Fibroblast of skin of left biceps (primary cell): ENCODE measurements at places on chromosomes 6 and 20.
A peak's percentile ranks its signal among the peaks of the same experiment; 100 is the strongest.

- no peak for DNase-seq
Observed at GRCh38 chr6:19699932-19700331, 137.2 kb upstream of the ID4 start.

- no peak for DNase-seq
Observed at GRCh38 chr6:111957623-111958315, 84.5 kb upstream of the FYN start.

- no peak for DNase-seq
Observed at GRCh38 chr20:7358670-7359069, 581.6 kb downstream of the HAO1 start.

DNA sequence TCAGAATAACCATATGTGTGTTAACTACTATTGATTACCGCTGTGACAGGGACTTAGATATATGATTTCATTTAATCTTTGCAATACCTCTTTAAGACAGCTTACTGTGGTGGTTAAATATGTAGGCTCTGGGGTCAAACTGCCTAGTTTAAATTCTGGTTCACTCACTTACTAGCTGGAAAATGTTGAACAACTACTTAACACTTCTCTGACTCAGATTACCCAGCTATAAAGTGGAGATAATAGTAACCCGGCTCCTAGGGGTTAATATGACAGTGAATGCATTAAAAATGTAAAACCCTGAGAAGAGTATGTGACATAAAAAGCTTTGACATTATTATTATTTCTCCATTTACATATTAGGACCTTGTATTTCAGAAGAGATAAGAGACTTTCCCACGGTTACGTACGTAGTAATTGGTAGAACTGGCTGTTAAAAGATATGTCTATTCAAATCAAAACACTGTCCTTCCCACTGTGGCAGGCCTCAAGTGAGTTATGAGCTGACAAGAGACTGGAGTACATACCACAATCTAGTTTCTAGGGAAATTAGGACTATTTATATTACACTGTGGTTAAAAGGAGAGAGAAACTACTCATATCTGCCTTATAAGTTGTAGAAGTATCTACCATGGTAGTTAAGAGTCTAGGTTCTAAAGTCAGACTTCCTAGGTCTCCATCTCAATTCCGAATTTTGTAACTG is 4.4 kb upstream of the PLCB1 start:
- DNase-seq, result no peak

- DNase-seq, result no peak
Observed at GRCh38 chr6:161292145-161292544, 18.3 kb upstream of the AGPAT4 start.

DNA sequence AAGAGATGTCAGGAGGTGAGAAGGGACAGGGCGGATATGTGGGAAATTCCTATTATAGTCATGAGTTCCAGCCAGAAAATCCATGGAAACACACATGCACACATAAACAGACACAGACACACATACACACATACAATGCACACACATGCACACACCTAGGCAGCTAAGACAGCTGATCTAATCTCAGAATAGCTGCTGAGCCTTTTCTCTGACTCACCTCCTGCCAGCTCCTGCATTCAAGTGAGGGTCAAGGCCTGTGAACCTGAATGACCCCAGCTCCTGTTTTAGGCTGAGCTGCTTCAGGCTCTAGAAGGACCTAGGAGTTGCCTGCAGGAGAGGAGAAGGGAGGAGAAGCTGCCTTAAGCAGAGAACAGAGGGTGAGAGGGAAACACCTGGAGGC is 21.6 kb upstream of the RAET1L start:
- DNase-seq, result no peak

GRCh38 chr6:161434921-161435747 is 161.3 kb upstream of the AGPAT4 start:
- DNase-seq, result peak; percentile 97
